B cell (primary cell): ENCODE measurements at places on chromosomes 16 and 17. TPM values are rescaled to one million over a fixed set of nuclear protein-coding genes. Genes with fewer than 3 reads are reported as not detected.
A peak's percentile ranks its signal among the peaks of the same experiment; 100 is the strongest.

Gene GINS3
- 2.3 and 2.9 TPM in 2 replicates for total RNA-seq

DNA sequence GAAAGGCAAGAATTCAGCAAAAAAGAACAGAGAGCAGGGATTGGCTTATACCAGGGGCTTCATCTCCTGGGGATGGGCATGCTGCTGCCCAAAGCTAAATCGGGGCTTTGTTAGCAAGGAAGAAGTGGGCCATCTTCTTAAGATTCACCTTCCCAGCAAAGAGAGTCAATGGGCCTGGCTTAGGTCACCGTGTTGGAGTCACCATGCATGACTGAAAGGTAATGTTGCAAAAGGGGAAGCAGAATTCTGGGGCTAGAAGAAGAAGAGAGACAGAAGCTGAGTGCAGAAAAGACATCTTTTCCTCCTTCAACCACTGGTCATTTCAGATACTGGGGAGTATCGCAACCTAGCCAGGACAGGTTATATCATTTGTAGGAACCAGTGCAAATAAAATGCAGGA is 76.3 kb upstream of the KIFC3 start:
- DNase-seq, result no peak

DNA sequence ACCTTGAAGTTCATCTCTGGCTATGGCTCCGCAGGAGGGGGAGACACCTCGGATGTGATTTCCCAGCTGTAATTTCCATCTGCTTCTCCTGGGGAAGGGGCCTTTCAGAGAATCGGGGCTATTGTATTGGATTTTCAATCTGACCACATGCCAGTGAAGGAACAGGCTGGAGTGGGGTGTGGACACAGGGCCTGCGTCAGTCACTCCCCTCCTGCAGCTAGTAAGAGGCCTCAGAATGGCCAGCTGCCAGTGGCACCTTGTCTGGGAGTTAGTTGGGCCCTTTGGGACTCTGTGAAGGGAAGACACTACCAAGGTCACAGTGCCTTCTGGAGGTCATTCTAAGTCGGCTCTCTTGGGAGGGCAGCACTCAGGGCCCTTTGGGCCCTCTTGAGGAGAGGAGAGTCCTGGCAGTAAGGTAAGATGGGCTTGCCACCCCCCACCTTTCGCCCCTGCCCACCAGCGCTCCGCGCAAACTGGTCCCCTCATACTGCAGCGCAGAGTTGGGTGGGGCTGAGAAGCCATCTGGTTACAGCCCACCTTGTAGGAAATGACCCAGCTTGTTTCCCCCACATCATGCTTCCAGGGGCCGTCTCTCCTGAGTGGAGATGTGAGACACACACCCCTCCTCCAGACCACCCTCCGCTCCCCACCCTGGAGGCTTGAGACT is 5.4 kb downstream of the NXPH3 start:
- DNase-seq, result no peak

- DNase-seq, result no peak
Observed at GRCh38 chr16:17804857-17805256, 334.1 kb upstream of the XYLT1 start.

DNA sequence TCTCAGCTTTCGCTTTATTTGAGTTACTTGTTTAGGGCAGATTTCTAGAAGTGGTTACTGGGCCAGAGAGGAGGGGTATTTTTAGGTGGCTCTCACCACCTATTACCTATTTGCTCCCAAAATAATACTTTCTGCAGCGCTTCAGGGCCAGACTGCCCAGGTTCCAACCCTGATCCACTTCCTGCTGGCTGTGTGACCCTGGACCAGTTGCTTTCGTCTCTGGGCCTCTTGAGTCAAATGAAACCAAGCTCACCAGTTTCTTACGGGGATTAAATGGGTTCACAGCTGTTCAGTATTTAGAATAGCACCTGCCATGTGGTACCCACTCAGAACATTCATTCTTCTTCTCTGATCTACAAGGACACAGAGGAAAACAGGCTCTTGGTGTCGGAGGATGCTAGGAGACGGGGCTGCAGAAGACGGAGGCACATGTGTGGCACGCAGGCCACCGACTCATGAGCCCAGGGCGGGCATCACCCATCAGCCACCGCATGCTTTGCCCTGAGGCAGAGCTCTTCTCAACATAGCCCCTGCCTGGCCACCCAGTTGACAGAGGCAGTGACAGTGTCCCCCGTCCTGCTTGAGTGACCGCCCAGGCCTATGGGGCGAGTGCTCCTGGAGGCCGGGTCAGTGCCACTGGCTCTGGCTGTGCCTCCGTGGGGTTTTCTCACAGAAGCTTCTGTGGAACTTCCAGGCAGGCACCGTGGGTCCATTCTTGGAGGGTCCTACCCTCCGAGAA is 149.0 kb upstream of the PLCG2 start:
- no peak for DNase-seq

Gene PYDC1
- not detected in 2 replicates for total RNA-seq

GRCh38 chr16:3131755-3132377 is 3.0 kb upstream of the ZNF213 start:
- peak; percentile 49 for DNase-seq

Gene DNASE1L2
- 1.1 and 1.6 TPM in 2 replicates for total RNA-seq

- peak; percentile 83 for DNase-seq
Observed at GRCh38 chr16:84647828-84648594, at the start of gene KLHL36. KLHL36 (plus strand) TSS chr16:84648511; CDS start chr16:84650868, 2,357 bp downstream.

DNA sequence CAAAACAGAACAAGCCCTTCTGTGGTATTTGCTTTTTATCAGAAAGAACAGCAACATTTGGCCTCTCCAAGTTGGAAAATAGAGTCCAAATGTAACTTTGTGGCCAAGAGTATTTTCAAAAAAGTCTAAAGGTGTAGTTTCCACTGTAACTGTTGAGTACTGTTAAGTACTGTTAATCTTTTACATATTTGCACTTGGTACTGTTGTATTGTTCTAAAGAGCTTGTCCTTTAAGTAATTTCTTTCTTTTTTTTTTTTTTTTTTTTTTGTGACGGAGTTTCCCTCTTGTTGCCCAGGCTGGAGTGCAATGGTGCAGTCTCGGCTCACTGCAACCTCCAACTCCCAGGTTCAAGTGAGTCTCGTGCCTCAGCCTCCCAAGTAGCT is 21.5 kb downstream of the LDAF1 start:
- no peak for DNase-seq

GRCh38 chr16:88069397-88070168 is 118.3 kb downstream of the BANP start:
- peak; percentile 97 for DNase-seq

Gene CNTNAP1
- 4.7 and 6.7 TPM in 2 replicates for total RNA-seq

DNA sequence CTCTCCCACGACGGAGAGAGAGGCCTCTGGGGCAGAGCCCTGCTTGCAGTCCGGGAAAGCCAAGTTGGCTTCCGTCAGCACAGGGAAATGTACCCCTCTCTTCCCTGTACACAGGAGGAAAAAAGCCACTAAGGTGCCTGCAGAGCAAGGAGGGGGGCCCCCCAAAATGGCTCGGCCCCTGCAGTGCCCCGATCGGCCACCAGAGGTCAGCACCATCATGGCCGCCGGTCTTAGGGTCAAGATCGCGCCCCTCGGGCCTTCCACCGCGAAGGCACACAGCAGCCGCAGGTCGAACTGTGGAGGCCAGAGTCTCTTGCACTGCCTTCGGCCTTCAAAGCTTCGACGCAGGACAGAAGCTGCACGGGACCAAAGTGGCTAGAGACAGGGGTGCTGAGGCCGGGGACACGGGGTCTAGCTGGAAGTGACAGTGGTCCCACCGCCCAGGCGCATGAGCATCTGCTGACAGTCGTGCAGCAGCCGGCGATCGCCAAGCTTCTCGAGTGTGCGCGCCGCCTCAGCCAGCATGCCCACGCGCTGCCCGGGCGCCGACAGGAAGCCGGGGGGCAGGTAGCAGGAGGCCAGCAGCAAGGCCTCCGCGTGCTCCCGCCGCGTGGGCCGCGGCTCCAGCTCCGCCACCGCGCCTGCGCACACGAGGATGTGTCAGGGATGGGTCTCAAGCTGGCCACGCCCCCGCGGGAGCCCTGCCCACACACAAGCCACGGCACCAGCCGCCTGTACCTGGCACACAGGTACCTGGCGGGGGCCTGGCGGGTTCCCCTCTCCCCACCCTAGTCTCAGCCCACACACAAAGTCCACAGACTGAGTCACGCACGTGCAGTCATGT is 24.4 kb downstream of the SREBF1 start:
- DNase-seq, result peak; percentile 82

GRCh38 chr17:68634345-68634876 is 33.2 kb upstream of the FAM20A start:
- no peak for DNase-seq

DNA sequence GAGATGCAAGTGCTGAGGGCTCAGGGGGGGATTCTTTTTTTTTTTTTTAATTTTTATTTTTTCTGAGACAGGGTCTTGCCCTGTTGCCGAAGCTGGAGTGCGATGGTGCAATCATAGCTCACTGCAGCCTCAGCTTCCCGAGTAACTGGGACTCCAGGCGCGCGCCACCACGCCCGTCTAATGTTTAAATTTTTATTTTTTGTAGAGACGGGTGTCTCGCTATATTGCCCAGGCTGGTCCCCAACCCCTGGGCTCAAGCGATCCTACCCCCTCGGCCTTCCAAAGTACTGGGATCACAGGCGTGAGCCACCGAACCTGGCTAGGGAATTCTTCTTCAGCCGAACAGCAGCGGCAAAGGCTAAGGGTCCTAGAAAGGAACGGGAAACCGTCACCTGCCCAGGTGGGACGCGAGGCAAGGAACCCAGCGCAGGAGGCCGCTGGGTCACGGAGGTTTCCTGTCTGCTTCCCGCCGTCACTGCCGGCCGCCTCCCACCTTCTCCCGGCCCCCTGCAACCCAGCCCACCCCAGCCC is 13.3 kb upstream of the OR1F1 start:
- no peak for DNase-seq

DNA sequence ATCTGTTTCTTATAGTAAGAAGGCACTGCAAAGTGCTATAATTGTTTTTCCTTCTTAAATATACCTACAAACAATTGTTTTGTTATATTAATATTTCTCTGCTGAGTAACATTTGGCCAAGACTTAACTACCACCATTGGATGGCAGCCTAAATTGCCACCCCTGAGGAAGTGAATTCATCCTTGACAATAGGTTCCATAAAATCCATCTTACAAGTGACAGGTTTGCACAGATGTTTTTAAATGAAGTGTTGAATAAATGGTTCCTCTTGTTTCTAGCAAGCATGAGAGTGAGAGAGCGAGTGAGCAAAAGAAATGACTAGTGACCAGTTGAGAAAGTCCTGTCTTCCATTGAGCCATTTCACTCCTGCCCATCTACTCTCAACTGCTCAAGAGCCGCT is 8.3 kb upstream of the MPHOSPH6 start:
- no peak for DNase-seq

GRCh38 chr17:49821916-49822315 is 26.0 kb downstream of the TAC4 start:
- no peak for DNase-seq

Gene GJC1
- not detected in 2 replicates for total RNA-seq

GRCh38 chr17:30236766-30237165 is 1.3 kb upstream of the SLC6A4 start:
- peak; percentile 15 for DNase-seq

Gene C16orf54
- 64.4 and 68.3 TPM in 2 replicates for total RNA-seq

Gene KRTAP16-1
- total RNA-seq, result not detected in 2 replicates

- DNase-seq, result no peak
Observed at GRCh38 chr17:4389079-4389478, 22.6 kb upstream of the UBE2G1 start.

DNA sequence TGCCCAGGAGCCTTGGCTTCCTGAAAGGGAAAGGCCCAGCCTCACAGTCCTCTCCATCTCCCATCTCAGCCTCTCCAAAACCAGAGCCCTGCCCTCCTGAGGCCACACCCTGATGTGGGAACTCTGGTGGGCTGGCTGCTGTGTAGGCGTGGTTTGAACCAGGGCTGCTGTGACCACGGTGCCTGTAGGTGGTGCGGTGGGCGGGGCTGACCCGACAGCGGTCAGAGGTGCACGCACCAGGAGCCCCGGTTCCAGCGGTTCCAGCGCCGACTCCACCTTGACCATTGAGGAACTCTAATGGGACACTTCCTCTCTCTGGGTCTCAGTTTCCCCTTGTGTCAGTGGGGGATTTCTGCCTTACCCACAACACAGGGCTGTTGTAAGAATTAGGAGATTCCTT is 2.4 kb downstream of the RAP1GAP2 start:
- no peak for DNase-seq

DNA sequence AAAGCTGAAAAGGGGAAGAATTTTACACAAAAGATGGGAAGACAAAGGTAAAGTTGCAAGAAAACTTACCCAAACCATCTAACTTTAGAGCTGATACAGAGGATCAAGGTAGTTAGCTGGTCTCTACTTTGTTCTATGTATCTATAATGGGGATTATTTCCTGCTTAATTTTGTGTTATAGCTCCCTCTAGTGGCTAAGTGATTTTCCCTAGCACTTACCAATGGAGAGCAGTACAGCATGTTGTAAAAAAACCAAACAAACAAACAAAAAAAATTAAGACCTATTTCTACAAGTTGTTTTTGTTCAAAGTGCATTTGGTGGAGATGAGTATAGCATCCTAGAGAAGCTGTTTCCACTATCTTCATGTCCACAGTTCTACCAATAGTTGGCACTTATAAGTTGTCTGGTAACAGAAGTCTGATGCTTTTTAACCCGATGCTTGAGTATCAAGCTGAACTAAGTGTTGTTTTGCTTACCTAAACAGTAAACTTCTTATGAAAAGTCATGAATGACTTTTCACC is 7.5 kb downstream of the SRSF1 start:
- peak; percentile 83 for DNase-seq

DNA sequence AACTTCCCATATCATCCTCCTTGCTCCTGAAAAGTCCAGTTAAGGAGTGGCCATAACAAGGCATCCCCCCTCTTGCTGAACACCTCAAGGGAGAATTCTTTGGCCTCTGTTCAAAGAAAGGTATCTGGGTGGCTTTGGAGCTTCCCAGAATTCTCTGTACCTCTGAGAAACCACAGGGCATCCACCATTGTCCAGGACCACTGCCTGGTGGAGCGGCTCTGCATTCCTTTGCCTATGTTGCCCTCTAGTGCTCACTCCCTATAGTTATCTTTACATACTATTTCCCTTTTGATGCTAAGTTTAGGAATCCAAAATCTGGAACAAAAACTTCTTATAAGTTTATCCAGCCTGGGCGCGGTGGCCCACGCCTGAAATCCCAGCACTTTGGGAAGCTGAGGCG is 30.3 kb downstream of the CHD9NB start:
- no peak for DNase-seq

GRCh38 chr17:15744074-15744676 is 12.1 kb downstream of the TBC1D26 start:
- no peak for DNase-seq

GRCh38 chr16:57863434-57864160 is 61.3 kb upstream of the KIFC3 start:
- no peak for DNase-seq

Gene GAST
- total RNA-seq, result not detected in 2 replicates

Gene RABEP1
- total RNA-seq, result 86.1 and 91.1 TPM in 2 replicates

- no peak for DNase-seq
Observed at GRCh38 chr16:71490361-71490760, 1.2 kb upstream of the ZNF19 start.

Gene PERCC1
- 0.34 and 0.64 TPM in 2 replicates for total RNA-seq
